ENCODE measurements at places on chromosomes 11 and 22.

GRCh38 chr11:124896821-124897391 is 759 bp downstream of the ROBO4 start:
- no peak for DNase-seq

DNA sequence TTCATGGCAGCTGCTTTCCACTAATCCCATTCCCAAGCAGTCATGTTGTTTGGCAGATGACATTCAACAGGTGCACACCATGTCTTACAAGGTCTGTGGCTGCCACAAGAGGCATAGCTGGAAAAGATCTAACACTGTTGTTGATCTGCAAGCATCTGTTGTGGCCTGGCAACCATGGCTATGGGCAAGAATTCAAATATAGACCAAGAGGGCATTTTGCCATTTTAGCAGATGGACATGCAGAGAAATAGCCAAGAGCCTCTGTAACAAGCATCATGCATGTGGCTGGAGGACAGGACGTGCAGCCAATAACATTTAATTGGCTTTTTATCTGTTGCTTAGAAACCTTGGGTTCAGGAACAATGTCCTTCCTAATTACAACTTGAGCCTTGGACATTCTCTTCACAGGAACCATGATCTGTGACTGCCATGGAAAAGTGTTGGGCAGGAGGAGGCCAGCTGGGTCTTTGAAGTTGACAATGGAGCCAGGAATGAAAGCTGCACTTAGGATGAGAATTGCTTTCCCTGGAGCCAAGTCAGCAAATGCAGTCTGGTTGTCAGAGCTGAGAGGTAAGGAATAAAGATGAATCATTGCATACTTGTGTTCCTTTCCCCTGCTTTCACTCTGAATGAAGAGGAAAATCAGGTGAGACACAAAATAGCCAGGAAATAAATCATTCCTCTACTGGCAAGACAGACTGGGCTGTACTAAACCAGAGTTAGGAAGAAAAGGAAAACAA is 113.6 kb upstream of the ANO5 start:
- peak; percentile 55 for DNase-seq

DNA sequence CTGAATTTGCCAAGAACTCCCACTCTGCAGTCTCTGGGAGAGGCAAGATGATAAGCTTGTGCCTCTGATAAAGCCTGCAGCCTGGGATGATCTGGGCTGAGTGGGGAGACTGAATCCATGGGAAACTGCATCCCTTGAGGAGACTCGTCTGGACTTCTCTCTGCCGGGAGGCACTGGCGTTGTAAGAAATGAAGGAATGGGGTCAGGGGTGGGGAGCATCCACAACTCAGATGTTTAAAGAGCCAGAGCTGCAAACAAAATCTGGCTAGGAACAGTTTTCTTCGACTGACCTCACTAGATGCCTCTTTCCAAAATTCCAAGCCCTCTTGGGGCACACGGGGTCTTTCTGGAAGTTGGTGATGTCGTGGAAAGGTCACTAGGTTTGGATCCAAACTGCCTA is 64.4 kb downstream of the SPON1 start:
- DNase-seq = no peak

- no peak for DNase-seq
These were observed 9.4 kb upstream of the CASP12 start for GRCh38 chr11:104907521-104908185.

- DNase-seq = no peak
These were observed 219.4 kb downstream of the CADM1 start for GRCh38 chr11:115284773-115285172.

GRCh38 chr11:69535908-69536307 is 54.4 kb downstream of the LINC01488 start:
- DNase-seq = no peak

Data from SK-N-DZ (cell line).